ENCODE measurements at places on chromosomes 3 and 15.

DNA sequence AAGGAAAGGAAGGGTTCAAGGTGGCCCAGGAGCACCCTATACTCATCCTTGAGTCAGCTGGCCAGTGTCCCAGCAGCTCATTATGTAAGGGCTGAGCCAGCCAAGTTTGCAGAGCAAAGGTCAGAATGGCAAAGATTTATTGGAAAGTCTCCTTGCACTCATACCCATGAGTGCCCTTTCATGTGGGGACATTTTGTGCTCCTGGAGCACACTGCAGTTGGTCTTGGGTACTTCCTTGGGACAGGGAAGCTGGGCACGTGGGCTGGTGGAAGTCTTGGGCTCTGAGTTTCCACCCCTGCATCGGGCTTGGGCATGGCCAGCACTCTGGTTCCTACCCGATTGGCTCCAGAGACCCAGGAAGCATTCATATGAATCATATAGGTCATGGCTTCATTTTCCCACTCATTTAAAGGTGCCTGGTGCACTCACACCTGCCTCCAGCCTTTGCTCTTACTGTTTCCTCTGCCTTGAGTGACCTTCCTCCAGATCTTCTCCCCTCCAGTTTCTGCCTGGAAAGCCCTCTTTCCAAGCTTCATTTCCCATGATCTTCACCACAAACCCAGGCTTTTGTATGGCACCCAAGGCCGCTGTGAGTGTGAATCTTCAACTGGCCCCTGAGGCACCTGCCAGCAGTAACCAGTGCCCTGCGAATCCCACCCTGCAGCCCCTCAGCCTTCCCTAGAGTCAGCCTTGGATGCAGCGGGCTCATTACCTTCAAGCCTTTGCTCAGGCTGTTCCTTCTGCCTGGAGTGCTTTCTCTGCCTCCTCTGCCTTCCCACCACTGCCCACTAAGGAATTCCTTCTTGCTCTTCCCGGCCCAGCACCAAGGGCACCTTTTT is 10.5 kb upstream of the PRKCD start:
- DNase-seq: no peak

- DNase-seq: no peak
These were observed 403.6 kb upstream of the PROK2 start for GRCh38 chr3:72188536-72188935.

- DNase-seq: no peak
These were observed 158.0 kb downstream of the CTNNB1 start for GRCh38 chr3:41357271-41357670.

DNA sequence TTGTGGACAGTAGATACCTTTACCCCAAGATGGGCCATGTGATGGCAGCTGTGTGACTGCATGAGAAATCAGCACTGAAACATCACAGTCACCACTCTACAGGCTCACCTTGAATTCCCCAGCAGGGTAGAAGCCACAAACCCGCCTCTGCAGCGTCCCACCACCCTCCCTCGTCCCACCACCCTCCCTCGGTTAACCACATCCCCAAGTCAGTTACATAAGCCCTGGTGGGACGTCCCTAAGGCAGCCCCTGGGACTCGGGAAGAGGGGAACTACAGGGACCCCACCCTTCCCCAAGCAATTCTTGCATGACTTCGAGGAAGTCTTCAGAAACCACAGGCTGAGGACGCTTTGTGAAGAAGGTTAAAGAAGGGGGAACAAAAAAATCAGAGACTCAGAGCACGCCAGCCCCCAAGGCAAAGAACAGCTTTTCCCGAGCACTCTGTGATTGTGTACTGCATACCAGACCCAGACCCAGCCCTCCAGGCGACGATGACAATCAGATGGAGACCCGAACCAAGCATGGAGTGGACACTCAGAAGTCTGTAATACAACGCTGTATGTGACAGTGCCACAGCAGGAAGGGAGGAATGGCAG is 60.5 kb downstream of the SH3BP5 start:
- DNase-seq: no peak

GRCh38 chr3:124845406-124845805 is 41.8 kb downstream of the ITGB5 start:
- DNase-seq: peak; percentile 65

DNA sequence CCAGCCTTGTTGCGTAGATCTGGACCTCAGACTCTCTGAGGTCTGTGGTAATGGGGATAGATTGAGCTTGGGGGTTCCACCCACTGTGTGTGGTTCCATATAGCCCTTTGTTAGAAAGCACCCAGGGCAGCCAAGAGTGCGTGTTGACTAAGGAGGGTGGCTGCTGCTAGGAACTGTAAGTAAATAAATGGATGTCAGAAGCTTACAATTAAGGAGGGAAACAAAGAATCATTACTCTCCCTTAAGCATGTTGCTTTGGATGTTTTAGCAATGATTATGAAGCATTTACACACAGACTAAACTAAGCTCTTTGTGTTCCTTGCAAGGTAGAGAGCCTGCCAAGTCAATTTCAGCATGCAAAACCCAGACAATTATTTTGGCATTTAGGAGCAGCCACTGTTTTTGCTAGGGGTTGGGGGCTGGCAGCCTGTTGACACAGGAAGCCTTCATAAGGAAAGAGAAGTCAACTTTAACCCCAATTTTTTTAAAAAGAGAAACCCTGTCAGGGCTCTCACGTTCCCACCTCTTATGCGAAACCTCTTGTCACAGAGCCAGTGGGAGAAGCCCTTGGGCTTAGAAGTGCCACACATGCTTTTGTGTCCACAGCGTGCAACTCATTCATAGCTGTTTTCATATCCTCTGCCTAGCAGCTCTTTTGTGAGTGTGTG is 127.8 kb downstream of the CMSS1 start:
- no peak for DNase-seq

DNA sequence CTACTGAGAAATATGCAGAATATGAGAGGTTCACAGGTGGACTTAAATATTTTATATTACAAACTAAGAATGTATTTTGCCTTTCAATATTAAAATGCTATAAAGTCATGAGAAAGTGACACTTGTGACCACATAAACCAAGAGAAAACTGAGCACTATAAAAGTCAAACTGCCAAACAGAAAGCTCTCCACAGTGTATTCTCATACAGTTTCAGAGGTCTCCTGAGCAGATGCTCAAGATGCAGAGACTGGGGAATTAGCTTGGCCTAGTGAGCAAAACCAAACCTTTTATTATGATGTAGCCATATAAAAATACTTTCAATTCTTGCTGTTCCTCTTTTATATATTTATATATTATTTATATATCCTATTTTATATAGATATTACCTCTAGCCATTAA is 227.8 kb downstream of the TBC1D5 start:
- no peak for DNase-seq

DNA sequence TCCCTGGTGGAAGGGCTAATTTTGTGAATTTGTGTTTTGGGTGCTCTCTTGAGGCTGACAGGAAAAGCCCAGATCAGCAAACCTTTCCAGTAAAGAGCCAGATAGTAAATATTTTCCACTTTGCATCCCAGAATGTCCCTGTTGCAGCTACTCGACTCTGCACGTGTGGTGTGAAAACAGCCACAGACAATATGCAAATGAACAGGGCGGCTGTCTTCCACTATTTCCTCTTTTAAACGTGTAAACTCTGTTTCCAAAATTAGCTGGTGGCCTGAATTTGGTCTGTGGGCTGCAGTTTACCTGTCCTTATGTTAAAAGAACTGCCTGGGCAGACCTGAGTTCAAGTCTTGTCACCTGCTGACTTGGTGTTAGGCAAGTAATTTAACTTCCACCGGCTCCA is 202.7 kb downstream of the EDEM1 start:
- no peak for DNase-seq

DNA sequence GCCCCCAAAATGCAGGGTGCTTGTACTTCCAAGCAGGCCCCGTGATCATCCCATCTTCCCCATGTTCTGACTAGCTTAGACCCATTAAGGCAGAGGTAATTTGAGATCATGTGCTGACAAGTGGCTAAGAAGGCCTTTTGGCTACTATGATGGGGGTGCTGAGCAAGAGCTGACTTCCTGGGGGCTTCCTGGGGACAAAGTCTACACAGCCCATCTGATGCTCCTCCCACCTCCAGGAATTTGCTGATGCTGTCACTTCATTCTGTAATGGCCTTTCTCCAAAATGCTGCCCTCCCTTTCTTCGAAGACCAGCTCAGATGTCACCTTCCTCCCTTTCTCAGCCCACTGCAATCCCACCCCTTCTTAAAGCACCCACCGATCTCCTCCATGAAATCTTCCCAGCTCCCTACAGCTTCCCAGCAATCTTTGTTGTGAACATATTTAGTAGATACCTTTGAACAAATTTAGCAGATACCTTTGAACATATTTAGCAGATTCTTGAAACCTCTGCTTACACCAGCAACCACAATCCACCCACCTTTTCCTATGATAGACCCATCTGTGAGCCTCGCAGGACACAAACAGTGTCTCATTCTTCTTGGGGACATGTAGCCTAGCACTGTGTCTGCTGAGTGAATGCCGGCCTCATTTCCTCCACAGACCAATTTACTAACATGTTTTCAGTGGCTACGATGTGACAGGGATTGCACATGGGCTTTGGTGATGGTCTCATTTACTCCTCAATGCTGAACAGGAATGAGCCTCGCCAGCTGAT is 223.3 kb downstream of the EPHB1 start:
- no peak for DNase-seq

GRCh38 chr3:49619649-49620048 is 54.5 kb upstream of the APEH start:
- no peak for DNase-seq

Measured in fibroblast of skin of left quadriceps (primary cell).